ENCODE measurements at places on chromosomes 16 and 17.

DNA sequence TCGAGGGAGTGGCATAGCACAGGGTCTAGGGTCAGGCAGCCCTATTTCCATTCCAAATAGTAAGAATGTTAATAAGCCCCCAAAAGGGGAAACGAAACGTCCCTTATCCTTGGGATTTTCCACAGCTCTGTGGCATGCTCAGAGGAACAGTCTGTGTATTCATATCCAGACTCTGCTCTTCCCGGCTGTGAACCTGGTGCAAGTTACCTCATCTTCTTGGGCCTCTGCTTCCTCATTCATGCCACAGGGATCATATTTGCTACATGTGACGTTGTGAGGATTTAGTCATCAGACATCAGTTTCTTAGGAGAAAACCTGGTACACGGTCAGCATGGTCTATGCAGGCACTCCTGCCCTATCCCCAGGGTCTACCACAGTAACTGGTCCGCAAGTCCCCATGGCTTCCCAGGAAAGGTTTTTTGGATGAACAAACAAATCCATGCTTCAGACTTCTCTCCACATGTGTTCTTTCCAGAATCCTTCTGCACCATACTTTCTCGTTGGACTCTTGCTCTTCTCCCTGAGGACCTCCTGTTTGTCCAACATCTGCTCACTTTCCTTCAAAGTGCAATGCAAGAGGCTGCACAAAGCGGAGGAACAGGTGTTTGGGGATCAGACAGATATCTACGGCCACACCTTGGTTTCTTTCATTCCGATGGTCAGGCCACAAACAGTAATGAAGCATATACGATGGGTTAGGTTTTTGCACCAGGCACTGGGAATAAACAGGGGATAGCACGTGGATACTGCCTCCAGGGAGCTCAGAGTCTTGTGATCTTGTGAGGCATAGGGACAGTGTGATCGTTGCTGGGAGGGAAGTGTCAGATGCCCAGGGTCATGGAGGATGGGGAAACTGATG, 17.7 kb downstream of the GLP2R start:
- no peak for DNase-seq

- no peak for DNase-seq
Observed at GRCh38 chr17:4514206-4514605, 15.5 kb downstream of the SPNS2 start.

DNA sequence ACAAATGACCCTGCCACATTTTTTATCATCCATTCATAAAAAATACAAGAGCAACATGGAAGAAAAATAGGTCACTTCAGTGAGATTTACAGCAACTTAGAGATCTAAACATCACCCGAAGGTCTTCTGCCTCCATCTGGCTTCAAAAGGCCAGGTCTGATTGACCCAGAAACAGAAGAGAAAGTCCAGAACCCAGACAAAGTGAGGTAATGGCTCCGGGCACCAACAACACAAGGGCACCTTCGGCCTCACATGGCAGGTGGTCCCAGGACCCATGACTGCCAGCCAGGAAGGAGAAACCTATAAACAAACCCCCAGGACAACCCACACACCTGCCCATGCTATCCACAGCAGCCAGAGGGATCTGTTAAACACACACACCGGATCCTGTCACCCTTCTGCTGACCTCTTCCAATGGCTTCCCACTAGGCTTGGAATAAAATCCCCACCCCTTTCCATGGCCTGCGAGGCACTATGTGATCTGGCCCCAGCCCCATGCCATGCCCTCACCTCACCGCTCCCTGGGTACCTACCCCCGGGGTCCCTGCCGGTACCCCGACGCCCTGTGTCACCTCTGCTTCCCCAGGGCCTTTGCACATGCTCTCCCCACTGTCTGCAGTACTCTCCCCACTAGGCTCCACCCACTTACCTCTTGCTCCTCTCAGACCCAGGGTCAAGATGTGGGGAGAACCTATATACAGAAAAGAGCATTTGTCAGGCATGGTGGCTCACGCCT, 149.1 kb downstream of the ZNF423 start:
- DNase-seq, result no peak

DNA sequence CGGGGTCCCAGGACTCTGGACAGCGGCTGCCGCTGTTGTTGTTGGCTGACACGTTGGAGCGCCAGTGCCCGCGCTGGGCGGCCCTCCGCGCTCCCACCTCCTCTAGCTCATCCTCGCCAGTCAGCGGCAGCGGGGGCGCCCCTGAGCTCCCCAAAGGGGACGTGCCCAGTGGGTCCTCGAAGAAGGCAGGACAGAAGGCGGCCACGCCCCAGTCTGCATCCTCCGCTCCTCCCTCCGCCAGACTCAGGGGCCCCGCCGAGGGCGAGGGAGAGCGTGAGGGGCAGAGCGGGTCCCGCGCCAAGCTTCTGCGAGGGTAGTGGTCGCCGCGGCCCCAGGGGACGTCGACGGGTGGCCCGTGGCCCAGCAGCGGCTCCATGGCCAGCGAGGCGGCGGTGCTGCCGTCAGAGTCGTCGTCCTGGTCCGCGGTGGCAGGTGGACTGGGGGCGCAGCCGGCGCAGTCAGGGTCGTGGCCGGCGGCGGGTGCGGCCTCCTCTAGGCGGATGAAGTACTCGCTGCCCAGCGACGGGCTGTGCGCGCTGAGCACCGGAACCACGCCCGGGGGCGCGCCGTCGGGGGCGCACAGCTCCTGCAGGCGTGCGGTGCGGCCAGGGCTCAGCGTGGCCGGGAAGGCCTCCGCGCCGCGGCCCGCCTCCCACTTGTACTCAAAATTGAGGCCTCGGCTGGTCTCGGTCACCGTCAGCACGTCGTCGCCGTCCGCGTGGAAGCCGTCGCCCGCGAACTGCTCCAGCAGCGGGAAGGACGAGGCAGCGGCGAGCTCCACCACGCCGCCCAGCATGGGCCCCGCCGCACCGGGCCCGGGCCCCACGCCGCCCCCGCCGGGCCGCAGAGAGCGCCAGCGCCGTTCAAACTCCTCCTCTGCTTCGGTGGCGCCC, 43.2 kb upstream of the PVALEF start:
- no peak for DNase-seq

GRCh38 chr16:30914830-30915229, 8.5 kb upstream of the FBXL19 start:
- no peak for DNase-seq

DNA sequence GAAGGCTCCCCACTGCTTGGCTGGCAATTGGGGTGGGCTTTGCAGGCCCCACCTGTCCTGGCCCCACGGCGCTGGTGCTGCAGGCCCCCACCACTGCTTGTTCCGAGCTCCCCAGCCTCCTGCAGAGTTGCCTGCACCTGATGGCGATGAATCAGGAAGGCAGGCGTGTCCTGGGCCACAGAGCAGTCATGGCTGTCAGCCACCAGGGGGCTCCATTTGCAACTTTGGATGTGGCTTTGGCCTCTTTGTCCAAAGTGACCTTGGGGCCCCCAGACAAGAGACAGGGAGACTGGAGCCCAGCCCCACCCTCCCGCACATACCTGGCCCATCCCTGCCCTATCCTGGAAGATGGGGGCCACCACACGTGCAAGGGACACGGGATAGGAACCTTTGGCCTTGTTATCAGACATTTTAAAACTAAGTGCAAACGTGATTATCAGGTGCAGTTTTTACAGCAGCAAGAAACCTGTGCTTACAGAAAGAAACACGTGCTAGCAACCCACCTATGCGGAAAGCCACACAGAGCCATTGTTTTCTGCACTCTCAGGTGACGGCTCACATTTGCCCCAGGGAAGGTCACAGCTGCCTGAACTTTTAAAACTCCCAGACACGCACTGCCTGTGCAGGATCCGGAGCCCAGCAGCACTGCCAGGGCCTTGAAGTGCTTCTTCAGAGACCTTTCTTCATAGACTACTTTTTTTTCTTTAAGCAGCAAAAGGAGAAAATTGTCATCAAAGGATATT, at the start of gene DNASE1:
TSS of gene DNASE1 (plus strand) at position 443 of the 743 bp plus-strand sequence. CDS start 683 bp downstream, outside the sequence.
- peak; percentile 10 for DNase-seq

- no peak for DNase-seq
Observed at GRCh38 chr16:87045466-87046216, 271.6 kb downstream of the C16orf95 start.

GRCh38 chr17:44787271-44787940, 28.6 kb downstream of the ADAM11 start:
- DNase-seq, result peak; percentile 7

DNA sequence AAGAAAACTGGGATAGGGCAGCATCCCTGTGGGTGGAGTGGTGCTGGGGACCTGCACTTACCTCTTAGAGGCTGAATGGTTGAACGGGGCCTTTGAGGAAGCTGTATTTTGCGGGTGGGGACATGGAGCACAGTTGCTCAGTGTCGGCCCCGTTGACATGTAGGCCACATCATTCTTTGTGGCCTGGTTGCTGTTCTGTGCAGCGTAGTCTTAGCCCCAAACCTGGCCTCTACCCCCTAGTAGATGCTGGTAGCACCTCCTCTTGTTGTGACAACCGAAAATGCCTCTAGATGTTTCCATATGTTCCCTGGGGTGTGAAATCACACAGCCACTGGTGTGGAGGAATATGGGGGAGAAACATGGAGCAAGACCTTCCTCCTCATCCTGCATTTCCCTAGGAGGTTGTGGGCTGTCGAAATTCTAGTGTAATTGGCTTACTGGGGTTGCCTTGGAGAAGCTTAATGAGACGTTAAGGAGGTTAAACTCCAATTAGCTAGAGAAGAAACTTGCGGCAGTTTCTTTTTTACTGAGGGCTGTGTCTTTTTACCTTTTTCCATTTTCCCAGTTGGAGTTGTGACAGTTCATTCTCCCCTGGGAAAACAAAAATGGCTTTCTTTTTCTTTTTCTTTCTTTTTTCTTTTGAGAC, 9.4 kb downstream of the ABCC1 start:
- no peak for DNase-seq

DNA sequence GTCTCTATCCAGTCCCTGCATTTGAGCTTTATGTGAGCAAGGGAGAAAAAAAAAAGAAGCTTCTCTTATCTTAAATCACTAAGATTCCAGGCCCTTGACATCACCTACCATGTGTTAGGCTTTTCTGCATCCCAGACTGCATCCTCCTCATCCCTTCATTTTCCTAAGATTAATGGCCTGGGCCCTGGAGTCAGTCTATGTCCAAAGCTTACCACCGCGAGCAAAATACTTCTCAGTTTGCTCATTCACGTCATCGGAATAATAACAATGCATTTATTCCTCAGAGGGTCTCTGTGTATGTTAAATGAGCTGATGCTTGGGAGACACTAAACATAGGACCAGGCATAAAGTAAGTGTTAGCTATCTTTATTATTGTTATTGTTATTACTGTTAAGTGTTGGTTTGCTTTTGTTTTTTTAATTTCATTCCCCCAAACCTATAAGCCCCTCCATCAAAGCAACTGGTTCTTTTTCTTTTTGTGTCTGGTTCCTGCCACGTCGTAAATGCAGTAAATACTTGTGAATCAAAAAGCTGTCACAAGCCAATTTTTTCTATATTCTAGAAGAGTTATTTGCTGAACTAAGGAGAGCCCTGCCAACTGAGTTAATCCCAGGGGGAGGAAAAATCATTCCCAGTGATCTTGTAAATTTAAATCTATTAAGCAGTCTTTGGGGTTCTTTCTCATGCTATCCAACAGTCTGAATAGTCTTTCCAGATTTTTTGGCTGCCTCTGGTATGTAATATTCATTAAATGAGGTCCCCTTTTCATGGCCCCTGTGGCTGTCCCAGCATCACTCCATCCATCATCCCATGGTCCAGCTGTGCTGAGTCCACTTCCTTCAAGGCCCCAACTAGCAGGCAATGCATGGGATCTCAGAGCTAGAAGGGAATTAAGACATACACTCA, 46.5 kb downstream of the VAT1L start:
- no peak for DNase-seq

- DNase-seq, result no peak
Observed at GRCh38 chr17:38809828-38810227, 10.5 kb upstream of the PIP4K2B start.

GRCh38 chr17:34917381-34917780, 43.9 kb downstream of the CCT6B start:
- DNase-seq, result no peak

- no peak for DNase-seq
Observed at GRCh38 chr16:83933885-83934683, 19.0 kb upstream of the OSGIN1 start.

GRCh38 chr17:81189670-81190530, 23.9 kb upstream of the AATK start:
- DNase-seq, result peak; percentile 5

GRCh38 chr17:42271006-42271778, 5.0 kb downstream of the STAT5B start:
- DNase-seq, result no peak

GRCh38 chr16:49608098-49608497, 234.5 kb downstream of the C16orf78 start:
- DNase-seq, result no peak

DNA sequence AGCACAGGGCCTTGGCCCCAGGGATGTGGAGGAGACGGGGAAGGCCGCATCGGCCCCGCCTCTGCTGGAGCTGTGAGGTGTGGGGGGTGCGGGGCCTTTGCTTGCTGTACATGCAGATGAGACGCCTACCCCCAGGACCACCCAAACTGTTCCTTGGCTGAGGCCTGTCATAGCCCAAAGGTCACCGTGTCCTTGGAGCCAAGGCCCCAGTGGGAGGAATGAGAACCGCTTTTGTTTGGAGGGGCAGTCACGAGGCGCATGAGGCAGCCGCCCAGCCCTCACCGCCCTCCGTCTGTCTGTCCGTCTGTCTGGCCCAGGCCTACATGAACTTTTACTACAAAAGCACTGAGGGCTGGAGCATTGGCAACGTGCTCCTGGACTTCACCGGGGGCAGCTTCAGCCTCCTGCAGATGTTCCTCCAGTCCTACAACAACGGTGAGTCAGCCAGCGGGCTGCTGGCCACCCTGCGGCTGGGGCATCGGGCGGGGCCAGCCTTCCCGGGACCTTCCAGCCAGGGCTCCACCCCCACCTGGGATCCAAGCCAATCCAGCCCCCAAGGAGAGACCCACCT, 8.8 kb downstream of the TAX1BP3 start:
- DNase-seq, result no peak

DNA sequence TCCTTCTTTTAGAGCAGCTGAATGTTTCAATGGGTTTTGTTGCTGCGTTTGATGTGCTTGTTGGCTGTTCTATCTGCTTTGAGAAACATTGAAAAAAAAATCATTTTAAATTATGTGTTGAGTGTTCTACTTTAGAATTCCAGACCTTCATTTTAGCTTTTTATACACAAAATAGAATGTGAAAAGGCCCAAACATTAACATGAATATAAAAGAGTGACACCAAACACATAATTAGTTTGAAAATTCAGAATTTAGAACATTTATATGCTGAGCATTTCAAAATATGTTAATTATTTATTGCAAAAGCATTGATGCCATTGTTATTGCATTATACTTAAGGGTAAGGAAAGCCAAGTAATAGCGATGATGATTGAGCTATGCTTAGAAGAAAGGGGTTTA, 2.9 kb downstream of the NFAT5 start:
- no peak for DNase-seq

GRCh38 chr17:4534928-4535666, 20.1 kb downstream of the MYBBP1A start:
- DNase-seq, result no peak

DNA sequence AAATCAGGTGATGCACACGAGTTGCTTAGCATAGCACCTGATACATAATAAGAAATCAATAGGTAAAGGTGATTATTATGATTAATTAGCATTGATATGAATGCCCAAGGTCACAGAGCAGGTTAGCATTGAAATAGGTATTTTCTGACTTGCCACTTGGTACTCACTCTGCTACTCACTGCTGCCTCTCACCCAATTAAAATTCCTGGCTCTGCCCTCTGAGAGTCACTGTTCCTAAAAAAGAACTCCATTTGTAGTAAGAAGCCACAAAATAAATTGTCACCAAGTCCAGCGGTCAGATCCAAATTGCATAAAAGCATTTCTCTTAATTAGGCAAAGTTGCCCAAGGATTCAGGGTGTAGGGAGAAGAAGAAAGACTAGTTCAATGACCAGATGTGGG, 8.9 kb upstream of the GRIN2A start:
- no peak for DNase-seq

- no peak for DNase-seq
Observed at GRCh38 chr17:28906706-28907438, 4.0 kb upstream of the DHRS13 start.
